ENCODE measurements at places on chromosomes 16 and 17.

DNA sequence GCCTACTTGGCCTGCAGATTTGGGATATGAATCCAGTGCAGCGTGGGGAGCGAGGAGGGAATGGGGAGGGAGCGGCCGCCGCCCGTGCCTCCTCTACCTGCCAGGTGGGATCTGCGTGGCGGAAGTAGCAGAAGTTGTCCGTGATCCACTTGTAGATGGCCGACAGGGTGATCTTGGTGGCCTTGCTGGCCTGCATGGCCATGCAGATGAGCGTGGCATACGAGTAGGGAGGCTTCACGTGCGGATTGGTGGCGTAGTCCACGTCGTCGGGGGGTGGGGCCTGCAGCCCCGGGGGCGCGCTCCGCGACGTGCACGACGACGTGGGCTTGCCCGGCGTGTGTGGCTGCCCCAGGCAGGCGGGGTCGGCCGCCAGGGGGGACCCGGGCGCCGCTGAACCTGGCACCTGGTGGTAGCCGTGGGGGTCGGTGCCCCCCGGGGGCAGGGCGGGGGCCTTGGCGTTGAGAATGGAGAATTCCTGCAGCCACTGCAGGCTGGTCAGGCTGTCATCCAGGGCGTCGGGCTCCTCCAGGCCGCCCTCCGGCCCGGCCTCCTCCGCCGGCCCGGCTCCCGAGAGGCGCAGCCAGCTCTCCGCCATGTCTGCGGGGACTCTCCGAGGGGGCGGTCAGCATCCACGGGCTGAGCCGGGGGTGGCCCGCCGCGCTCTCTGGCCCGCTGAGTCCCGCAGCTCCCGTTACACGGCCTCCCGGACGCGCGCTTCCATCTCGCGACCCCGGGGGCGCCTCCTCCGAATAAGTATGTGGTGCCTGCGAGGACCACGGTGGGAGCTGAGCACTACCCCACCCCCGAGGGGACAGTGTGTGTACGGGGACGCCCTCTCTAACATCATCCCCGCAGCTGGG lies 1.0 kb downstream of the FOXJ1 start:
- no peak for DNase-seq

DNA sequence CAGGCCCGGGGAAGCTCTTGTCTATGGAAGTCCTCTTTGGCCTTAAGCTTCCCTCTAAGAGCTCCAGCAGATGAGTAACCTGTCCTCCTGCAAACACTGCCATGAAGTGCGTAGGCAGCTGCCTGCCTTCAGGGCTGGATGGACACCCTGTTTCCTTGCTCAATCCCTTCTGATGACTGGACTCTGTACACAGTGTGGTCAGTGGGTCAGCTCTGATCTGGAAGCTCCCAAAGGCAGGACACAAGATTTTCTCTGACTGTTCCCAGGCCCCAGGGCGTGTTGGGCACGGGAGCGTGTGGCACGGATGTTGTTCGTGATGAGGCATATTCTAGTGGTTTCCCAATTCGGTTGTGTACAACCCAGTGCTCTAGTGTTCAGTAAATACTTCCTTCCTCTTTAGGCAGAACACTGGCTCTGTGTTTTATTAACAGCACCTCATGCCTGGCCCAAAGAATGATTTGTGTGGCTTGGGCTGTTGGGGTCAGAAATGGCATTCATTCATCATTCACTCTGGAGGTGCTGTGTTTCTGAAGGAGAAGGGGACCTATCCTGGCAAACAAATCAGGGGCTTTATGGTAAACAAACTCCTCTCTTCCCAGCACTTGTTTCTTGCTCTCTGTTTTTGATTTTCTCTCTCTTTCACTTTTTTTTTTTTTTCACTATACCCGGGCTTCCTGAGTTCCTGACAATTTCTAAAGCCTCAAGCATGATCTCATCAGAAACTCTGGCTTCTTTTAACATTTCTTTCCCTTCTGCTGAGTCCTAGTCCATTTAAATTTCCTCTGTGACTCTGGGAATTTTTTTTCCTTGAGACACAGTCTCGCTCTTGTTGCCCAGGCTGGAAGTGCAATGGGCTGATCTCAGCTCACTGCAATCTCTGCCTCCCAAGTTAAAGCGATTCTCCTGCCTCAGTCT lies 12.0 kb upstream of the RNF157 start:
- no peak for DNase-seq

DNA sequence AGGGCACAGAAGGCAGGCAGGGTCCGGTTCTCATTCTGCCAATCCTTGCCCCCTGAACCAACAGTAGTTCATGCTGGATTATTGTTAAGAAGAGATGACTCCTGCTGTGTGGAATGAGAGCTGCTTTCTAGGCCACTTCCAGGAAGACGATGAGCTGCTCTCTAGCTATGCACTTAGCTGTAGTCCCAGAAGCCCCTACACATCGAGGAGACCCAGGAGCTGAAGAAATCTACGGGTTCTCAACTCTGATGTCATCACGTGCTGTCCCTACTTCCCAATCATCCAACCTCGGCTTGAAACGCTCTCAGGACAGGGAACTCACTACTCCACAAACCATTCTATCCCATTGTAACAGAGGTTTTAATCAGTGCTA lies 29.0 kb upstream of the EMP2 start:
- no peak for DNase-seq

DNA sequence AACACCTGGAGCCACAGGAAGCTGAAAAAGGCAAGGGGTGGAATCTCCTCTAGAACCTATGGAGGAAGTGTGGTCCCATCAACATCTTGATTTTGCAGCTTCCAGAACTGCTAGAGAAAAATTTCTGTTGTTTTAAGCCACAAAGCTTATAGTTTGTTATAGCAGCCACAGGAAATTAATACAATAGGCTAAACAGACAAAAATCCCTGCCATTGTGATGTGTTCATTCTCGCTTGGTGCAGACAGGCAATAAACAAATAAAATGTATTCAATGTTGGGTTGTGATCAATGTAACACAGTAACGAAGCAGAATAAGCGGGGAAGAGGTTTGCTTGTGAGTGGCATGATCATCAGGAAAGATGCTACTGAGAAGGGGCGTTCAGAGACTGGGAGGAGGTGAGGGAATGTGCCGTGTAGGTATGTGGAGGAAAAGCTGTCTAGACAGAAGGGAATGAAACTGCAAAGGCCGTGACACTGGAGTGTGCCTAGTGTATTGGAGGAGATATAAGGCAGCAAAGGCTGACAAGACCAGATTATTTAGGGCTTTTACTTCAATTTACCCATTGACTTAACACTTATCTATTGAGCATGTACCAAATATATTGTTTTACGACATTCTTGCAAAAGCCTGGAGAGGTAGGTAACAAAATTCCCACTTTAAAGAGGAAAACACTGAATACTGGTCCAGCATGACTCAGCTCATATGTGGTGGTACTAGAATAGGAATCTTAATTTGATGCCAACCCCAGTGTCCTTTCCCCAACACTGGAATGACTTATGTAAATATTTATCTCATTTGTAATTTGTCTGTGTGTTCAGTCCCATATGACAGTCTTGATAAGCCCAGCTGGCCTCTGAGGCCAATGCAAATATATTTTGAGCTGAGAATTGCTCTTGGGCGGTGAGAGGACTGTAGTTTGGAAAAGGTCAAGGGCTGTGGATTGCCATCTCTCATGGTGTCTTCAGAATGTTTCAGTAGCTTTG lies 375.9 kb downstream of the CDH13 start:
- no peak for DNase-seq

GRCh38 chr17:76267051-76267576 lies 2.0 kb downstream of the UBALD2 start:
- no peak for DNase-seq

GRCh38 chr17:37024181-37024637 lies 75.5 kb downstream of the AATF start:
- no peak for DNase-seq

DNA sequence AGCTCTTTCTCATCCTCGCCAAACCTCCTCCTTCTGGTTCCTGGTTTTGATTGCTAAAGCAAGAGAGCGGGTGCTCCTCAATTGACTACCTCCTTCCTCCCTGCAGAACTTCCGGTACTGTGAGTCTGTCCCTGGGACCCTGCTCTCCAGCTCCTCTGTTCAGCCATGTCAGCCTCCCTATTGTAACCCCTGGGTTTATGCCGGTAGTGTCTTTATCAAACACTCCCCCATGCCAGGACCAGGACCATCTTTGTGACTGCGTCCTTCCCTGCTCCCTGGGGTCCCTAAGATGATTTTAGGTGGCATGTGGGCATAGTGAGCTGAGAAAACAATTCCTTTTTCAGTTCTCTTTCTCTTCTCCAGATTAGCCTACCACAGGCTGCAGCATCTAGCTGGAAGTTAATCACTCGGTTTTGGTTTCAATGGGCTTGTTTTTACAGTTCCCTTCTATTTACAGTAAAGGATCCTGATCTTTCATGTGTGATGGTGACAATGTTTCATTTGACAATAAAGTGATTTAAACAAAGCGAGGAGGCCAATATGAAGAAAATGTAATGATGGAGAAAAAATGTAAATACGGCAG lies 27.7 kb upstream of the IL21R start:
- no peak for DNase-seq

DNA sequence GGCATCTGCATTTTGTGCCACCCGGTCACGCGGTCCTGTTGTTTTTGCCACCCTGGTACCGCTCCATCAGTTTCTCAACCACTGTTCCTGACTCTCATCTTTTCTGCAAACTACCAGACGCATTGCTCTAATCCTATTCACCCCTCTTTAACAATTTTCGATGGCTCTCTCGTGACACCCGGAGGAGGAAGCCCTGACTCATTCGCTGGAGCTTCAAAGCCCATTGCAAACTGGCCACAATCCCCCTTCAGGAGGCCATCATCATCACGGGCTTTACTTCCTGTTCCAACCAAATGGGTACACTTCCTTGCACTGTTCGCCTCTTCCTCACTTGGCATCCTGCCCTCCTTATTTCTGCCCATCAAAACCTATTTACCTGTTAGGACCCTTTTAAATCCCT lies 155.3 kb downstream of the RGS9 start:
- no peak for DNase-seq

GRCh38 chr16:27222249-27223225 lies 19.2 kb downstream of the KDM8 start:
- DNase-seq: no peak

DNA sequence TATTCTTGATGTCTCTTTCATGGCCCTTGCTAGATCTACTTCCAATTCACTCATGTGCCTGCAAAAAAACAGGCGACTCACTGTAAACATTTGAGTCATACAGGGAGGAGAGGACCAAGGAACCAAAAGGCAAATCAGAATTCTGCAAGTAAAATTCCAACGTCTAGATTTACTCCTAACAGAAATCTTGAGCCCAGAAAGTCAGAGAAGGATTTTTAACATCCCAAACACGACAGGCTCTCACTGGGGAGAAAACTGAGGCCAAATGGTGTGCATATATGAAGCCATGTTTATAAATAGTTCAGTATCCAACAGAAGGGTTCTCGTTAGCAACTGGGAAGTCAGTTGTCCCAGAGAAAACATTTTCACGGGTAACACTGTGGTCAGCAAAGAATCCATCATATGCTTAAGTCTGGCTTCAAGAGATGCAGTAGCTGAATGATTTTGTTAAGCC lies 40.1 kb downstream of the LITAF start:
- no peak for DNase-seq

DNA sequence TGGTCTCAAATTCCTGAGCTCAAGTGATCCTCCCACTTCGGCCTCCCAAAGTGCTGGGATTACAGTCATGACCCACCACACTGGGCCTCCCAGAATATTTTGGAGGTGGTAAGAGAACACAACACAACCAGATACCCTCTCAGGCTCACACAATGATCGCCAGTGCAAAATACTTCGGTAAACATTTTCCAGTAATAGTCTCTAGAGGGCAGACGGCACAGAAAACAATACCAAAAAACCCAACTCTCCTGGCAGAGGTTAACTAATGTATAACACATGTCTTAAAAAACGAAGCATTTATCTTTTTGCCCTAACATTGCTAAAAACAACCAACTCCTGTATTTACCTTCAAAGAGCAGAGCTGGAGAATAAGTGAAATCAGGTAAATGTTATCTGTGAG lies 10.5 kb downstream of the NUFIP2 start:
- no peak for DNase-seq

Measured in activated naive CD4-positive, alpha-beta T cell (primary cell).